A549 treated with AZD2906 at 1 μM for 4 hours (cell line): ENCODE measurements at places on chromosomes 7 and 10. TPM values are rescaled to one million over a fixed set of nuclear protein-coding genes. Genes with fewer than 3 reads are reported as not detected.

H2AZ2 gene
- total RNA-seq: 206 to 263 TPM (median 253 TPM) in 5 replicates

AGK gene
- total RNA-seq: 26.4 to 34.7 TPM (median 28.3 TPM) in 5 replicates

TMEM140 gene
- 1.1 to 1.4 TPM (median 1.3 TPM) in 5 replicates for total RNA-seq

EBF3 gene
- total RNA-seq: 0.13 to 0.33 TPM (median 0.20 TPM) in 5 replicates

DENND2A gene
- 0.45 to 0.91 TPM (median 0.68 TPM) in 5 replicates for total RNA-seq

PRRT4 gene
- 0.20 to 0.54 TPM (median 0.25 TPM) in 5 replicates for total RNA-seq

SH2B2 gene
- 1.5 to 3.7 TPM (median 3.2 TPM) in 5 replicates for total RNA-seq

PKD1L1 gene
- 0.09 to 0.29 TPM (median 0.12 TPM) in 5 replicates for total RNA-seq

PLA2G12B gene
- total RNA-seq: not detected in 5 replicates

GIMAP7 gene
- not detected in 5 replicates for total RNA-seq

GIMAP5 gene
- total RNA-seq: 0.05 to 0.11 TPM (median 0.08 TPM) in 3 of 5 replicates, not detected in the others

CAMK2B gene
- total RNA-seq: 0.17 to 0.49 TPM (median 0.24 TPM) in 5 replicates

NKX1-2 gene
- 0.02 to 0.05 TPM (median 0.03 TPM) in 5 replicates for total RNA-seq

CNPY1 gene
- total RNA-seq: not detected in 5 replicates

LRIT1 gene
- total RNA-seq: not detected in 5 replicates

PNLIPRP3 gene
- total RNA-seq: 0.03 to 0.07 TPM (median 0.04 TPM) in 5 replicates

SGPL1 gene
- 24.3 to 38.2 TPM (median 27.3 TPM) in 5 replicates for total RNA-seq

PALD1 gene
- total RNA-seq: 5.4 to 7.6 TPM (median 6.5 TPM) in 5 replicates

CPA5 gene
- not detected in 5 replicates for total RNA-seq

SFTPA1 gene
- total RNA-seq: not detected in 5 replicates

CALHM1 gene
- 0.02 TPM in 1 of 5 replicates, not detected in the others for total RNA-seq

MYL7 gene
- not detected in 5 replicates for total RNA-seq

ZWINT gene
- total RNA-seq: 71.6 to 97.4 TPM (median 75.4 TPM) in 5 replicates

CUX1 gene
- 42.1 to 47.9 TPM (median 47.5 TPM) in 5 replicates for total RNA-seq

AGAP4 gene
- total RNA-seq: 4.5 to 9.2 TPM (median 6.8 TPM) in 5 replicates

HELLS gene
- total RNA-seq: 22.9 to 28.0 TPM (median 25.2 TPM) in 5 replicates

AFAP1L2 gene
- 19.3 to 24.0 TPM (median 21.7 TPM) in 5 replicates for total RNA-seq

MYL10 gene
- not detected in 5 replicates for total RNA-seq

ICA1 gene
- 0.63 to 1.3 TPM (median 1.1 TPM) in 5 replicates for total RNA-seq

FAM20C gene
- 37.7 to 51.4 TPM (median 49.1 TPM) in 5 replicates for total RNA-seq

MNX1 gene
- total RNA-seq: 3.2 to 4.8 TPM (median 4.8 TPM) in 5 replicates

TMEM176A gene
- 0.16 TPM in 1 of 5 replicates, not detected in the others for total RNA-seq

MYPN gene
- total RNA-seq: 1.8 to 2.5 TPM (median 2.1 TPM) in 5 replicates

SFXN2 gene
- total RNA-seq: 3.1 to 4.1 TPM (median 3.5 TPM) in 5 replicates

SAP25 gene
- total RNA-seq: 0.15 to 0.47 TPM (median 0.25 TPM) in 5 replicates

WNT8B gene
- total RNA-seq: 0.03 TPM in 1 of 5 replicates, not detected in the others

SFXN4 gene
- total RNA-seq: 39.8 to 50.3 TPM (median 44.5 TPM) in 5 replicates

OR13A1 gene
- total RNA-seq: 0.06 TPM in 1 of 5 replicates, not detected in the others

CALML3 gene
- not detected in 5 replicates for total RNA-seq

CCZ1B gene
- 17.3 to 31.9 TPM (median 22.8 TPM) in 5 replicates for total RNA-seq

VAX1 gene
- total RNA-seq: 0.98 to 1.4 TPM (median 1.3 TPM) in 5 replicates

OR2A12 gene
- not detected in 5 replicates for total RNA-seq

ATOH7 gene
- 0.08 to 0.36 TPM (median 0.21 TPM) in 5 replicates for total RNA-seq

PHYHIPL gene
- total RNA-seq: 0.27 to 0.55 TPM (median 0.45 TPM) in 5 replicates

MEIG1 gene
- 0.43 to 0.83 TPM (median 0.63 TPM) in 5 replicates for total RNA-seq

TFR2 gene
- total RNA-seq: 2.1 to 2.8 TPM (median 2.5 TPM) in 5 replicates

FAM25A gene
- total RNA-seq: not detected in 5 replicates

MAT1A gene
- 0.01 to 0.23 TPM (median 0.08 TPM) in 5 replicates for total RNA-seq

AGR2 gene
- total RNA-seq: 95.6 to 172 TPM (median 133 TPM) in 5 replicates

MMP21 gene
- 0.03 TPM in 1 of 5 replicates, not detected in the others for total RNA-seq

POM121C gene
- total RNA-seq: 32.9 to 39.6 TPM (median 37.1 TPM) in 5 replicates

HIBADH gene
- 38.6 to 45.8 TPM (median 42.0 TPM) in 5 replicates for total RNA-seq

ADCYAP1R1 gene
- 0.03 to 0.07 TPM (median 0.03 TPM) in 4 of 5 replicates, not detected in the other for total RNA-seq
